Activated CD8-positive, alpha-beta memory T cell treated with anti-CD3 and anti-CD28 coated beads for 48 hours (primary cell): ENCODE measurements at places on chromosomes 2 and 18.

DNA sequence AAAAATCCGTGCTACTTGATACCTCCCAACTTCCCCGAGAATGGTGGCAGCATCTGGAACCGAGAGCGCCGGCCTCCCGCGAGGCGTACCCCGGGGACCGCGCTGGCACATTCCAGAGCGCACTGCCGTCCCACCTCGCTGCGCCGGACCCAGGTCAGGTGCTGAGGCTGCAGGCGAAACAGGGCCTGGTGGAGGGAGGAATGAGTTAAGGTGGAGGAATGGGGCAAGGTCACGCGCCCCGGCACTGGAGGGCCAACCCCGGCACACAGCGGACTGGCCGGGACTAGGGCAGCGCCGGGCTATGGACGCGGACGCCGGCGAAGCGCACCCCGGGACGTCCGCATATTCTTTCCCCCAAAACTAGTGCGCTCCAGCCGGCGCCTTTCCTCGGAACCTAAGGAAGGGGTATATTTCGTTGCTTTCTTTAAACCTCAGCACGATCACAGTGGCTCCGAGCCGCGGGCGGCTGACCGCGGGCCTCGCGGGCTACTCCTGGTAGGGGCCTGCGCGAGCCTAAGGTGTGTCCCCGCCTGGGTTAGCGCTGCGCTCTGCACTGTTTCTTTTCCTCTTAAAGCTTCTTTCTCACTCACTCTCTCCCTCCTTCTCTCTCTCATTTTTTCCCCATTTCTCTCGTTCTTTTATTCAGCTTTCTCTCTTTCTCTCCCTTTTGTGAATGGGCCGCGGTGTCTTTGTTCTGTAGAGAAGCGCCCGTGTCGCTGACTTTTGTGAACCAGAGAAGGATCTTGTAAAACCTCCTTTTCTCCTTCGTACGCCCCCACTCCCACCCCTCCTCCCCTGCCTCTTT, 2.1 kb upstream of the OTX1 start:
- DNase-seq = no peak

GRCh38 chr2:20573620-20574422, 77.1 kb downstream of the HS1BP3 start:
- no peak for DNase-seq

DNA sequence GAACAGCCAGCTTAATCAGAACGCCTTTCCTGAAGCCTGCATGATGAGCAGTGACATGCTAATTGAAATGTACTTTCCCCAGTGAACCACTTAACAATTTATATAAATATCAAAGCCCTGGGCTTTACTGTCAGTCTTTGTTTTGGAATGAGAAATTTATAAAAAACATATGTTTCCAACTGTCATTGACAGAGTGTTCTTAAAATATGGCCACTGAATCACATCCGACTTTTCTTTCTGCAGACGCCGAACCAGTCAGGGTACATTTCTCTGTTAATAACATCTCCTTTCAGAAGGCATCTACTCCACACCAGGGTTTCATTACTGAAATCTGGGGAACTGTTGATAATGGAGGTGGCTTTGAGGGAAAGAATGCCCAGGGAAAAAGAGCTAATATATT, 343.7 kb downstream of the INSIG2 start:
- no peak for DNase-seq

DNA sequence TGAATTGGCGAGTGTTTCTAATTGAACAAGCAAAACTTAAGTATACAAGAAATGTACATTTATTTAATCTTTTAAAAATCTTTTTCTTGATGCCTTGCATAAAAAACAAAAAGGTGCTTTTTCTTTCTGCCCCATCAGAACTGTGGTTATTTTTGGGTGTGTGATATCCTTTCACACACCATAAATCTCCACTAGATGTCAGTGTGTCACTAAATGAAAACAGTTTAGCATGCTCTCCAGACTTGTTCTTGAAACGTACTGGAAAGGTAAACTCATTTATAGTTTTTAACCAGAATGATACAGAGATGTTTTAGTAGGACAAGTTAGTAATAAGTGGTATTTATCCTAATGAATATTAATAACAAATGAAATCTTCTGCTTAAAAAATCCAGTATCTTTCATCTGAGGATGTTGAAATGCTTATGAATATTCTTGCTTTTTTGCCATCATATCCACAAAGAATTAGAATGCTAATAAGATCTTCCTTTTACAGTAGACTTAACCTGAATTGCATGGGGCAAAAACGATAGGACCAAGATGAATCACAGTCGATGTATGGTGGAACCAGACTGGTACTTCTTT, 96.8 kb downstream of the UBE2E3 start:
- no peak for DNase-seq

DNA sequence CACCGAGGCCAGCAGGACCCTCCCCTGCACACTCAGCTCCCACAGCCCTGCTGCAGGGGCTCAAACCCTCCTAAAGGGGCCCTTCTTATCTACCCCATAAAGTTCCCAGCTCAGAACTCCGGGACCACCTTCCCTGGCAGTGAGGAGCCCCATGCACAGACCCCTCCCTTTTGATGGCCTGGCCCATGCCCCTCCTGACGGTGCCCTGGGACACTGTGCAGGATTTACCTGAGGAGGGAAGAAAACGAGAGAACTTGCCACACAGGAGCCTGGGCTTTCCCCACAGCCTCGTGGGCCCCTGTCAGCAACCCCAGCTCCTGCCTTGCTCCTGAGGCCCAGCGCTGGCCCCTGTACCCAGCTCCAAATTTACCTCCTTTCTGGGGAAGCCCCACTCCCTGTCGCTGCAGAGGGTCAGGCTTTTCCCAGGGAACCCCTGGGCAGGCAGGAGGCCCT, 206.3 kb upstream of the SALL3 start:
- DNase-seq = no peak

- DNase-seq = no peak
Observed at GRCh38 chr2:168210216-168210894, 37.0 kb downstream of the STK39 start.

DNA sequence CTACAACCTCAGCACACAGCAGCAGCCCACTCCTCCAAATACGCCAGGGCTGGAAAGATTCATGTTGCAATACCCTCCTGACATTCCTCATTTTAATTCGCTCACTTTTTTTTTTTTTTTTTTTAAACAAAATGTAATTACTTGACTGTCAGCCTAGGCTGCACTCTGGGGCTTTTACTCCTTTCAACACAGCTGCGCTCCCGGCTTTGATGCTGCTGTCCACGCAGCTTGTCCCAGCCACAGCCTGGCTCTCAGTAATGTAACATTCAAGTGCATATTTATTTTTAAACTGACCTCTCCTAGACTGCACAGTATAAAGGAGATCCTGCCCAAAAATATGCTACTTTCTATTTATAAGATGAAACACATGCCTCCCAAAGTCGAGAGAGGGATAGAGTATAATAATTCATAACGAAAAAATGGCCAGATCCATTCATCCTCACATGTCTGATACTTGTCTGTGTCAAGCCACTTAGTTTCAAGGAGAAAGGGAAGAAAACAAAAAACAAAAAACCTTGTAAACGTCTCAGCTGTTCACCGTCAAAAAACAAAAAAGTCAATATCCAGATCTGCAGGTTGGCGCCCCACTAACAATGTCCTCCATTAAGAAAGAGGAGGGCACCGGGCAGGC, 949 bp downstream of the CDC42EP3 start:
- no peak for DNase-seq

DNA sequence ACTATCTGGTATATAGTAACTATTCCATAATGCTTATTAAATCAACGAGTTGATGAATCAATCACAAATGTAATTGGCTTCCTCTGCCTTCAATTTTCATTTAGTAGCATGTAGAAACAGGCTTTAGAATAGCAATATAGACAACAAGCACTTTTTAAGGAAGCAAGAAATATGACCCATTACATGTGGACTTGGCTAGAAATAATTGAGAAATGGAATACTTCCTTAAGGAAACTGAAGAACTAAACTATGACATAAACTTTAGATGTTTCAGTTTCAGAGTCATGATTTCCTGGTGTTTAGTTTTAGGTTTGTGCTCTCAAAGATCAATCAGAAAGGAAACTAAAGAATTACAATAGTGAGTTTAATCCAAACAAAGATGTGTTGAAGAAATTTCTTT, 443.8 kb downstream of the MBD2 start:
- no peak for DNase-seq

GRCh38 chr2:119489232-119489952, 34.9 kb downstream of the SCTR start:
- DNase-seq = no peak

DNA sequence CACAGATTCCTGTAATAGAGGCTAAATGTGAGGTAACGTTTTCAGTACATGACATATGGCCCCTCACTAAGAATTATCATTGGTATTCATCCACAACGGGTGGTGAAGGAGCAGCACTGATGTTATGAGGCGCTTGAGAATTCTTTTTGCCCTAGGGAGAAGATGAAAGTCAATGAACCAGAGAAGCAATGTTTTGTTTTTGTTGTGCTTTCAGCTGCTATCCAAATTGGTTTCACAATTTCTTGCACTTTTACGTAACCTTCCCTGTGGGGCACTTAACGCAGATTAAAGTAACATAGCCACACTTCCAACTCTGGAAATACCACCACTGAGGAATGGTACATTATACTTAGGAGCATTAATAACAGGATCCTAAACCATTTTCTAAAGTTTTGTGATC, 13.3 kb upstream of the CCDC85A start:
- DNase-seq = no peak

DNA sequence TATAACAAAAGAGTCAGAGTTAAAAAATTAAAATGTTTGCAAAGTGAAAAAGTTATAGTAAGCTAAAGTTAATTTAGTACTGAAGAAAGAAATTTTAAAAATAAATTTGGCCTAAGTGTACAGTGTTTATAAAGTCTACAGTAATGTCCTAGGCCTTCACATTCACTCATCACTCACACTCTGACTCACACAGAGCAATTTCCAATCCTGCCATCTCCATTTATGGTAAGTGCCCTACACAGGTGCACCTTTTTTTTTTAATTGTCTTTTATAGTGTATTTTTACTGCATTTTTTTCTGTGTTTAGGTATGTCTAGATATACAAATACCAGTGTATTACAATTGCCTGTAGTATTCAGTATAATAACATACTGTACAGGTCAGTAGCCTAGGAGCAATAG, 562.9 kb downstream of the PIK3C3 start:
- no peak for DNase-seq

- DNase-seq = no peak
Observed at GRCh38 chr2:48929571-48930301, 174.2 kb upstream of the LHCGR start.

GRCh38 chr2:98121149-98121548, 34.2 kb downstream of the VWA3B start:
- DNase-seq = no peak

DNA sequence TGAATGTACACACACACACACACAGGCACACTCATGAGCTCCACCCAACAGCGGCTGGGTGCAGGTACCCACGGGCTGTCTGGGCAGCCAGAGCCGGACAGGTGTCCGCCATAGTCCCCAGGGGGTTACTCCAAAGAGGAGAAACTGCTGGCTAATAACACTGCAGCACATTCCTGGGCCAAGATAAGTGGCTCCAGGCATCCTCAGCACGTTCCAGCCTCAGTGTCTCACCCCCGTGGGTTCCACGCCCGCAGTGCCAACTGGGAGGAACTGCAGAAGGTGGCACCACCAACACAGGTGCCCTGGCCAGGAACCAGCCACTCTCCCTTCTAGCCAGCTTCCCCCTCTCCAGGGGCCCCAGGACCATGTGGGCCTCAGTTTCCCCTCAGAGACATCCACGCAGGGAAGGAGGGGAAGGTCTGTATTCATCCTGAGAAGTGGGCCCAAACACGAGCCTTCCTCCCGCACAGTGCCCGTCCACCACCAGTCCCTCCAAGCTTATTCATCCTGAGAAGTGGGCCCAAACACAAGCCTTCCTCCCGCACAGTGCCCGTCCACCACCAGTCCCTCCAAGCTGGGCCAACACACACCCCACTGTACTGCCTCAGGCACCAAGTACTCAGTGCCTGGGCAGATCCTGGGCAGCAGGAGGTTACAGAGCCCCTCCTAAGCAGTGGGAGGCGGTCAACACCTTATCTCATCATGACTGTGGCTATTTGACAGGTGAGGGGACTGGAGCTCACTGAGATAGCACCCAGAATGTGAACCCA, 47.6 kb downstream of the TNS1 start:
- no peak for DNase-seq

DNA sequence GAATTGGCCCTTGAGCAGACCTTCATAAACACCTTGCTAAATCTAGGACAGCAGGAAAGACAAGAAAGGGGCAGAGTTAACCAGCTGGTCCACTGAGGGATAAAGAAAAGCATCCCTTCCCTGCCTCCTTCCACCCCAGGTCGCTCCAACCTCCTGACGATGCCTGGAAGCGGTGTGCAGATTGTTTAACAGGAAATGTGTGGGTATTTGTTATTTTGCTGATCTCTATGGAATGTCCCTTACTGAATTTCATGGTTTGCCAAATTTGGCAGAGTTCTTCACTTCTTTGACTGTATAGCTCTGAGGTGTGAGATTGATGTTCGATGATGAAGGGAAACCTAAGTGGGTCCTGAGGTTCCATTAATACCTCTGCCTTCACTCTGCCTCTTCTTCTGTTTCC, 72.9 kb downstream of the MAP3K20 start:
- no peak for DNase-seq

DNA sequence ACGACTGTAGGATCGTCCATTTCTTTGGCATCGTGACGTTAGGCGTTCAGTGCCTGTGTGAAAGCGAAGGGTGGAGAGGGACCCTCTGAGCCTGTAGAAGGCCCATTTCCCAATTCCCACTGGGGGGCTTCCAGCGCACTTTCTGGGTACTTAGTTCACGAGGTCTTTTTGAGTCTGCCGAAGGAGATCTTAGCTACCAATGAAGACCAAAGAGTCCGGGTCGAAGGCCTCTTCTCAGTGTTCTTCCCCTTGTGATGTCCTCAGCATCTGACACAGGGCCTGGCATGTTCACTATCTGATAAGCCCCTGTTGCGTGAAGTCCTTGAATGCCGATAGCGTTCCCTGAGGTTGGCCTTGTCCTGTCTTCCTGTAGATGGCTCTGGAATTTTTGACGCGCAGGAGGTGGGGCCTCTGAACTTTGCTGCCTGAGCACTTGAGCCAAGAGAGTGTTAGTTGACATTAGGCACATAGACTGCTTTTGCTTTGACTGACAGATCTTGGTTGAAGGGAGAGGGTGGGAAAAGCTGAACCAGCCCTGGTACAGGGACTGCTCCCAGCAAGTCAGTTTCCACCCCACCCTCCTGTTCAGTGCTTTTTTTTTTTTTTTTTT, 52.8 kb downstream of the LDLRAD4 start:
- no peak for DNase-seq

GRCh38 chr18:62409821-62410220, 84.7 kb downstream of the TNFRSF11A start:
- no peak for DNase-seq

GRCh38 chr2:102686479-102687439, 67.4 kb downstream of the SLC9A2 start:
- DNase-seq = no peak

GRCh38 chr2:127193967-127194280, 26.2 kb downstream of the CYP27C1 start:
- DNase-seq = no peak

DNA sequence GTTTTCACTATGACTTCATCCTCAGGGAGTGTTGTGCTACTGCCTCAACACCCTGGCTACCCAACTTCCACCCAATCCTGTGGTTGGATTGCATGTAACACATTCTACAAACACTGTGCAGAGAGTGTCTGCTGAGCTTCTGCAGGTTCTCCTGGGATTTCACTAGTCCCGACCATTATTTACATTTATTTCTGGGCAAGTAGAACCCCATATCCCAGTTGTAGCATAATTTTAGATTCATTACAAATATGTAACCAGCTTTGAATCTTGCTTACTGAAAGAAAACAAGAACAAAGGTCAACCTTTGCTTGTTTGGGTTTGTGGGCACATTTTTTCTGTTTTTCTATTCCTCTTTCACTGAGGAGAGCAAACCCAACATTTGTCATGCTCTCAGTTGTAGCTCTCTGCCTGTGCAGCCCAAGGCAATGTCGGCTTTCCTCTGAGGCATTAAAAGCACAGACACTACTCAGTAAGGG, 2036.1 kb upstream of the LRRTM1 start:
- no peak for DNase-seq
